ENCODE measurements at places on chromosomes 16 and 17. TPM values are rescaled to one million over a fixed set of nuclear protein-coding genes. Genes with fewer than 3 reads are reported as not detected.
A peak's percentile ranks its signal among the peaks of the same experiment; 100 is the strongest.

DNA sequence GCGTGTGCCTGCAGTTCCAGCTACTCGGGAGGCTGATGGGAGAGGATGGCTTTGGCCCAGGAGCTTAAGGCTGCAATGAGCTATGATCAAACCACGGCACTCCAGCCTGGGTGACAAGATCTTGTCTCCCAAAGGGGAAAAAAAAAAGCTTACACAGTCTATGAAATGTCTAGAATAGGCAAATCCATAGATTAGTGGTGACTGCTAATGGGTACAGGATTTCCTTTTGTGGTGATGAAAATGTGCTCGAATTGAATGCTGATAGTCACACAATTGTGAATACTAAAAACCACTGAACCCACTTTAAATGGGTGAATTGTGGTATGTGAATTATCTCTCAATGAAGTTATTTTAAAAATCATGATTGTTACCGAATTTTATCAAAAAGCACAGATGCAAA lies 14.9 kb downstream of the USP7 start:
- no peak for DNase-seq

DNA sequence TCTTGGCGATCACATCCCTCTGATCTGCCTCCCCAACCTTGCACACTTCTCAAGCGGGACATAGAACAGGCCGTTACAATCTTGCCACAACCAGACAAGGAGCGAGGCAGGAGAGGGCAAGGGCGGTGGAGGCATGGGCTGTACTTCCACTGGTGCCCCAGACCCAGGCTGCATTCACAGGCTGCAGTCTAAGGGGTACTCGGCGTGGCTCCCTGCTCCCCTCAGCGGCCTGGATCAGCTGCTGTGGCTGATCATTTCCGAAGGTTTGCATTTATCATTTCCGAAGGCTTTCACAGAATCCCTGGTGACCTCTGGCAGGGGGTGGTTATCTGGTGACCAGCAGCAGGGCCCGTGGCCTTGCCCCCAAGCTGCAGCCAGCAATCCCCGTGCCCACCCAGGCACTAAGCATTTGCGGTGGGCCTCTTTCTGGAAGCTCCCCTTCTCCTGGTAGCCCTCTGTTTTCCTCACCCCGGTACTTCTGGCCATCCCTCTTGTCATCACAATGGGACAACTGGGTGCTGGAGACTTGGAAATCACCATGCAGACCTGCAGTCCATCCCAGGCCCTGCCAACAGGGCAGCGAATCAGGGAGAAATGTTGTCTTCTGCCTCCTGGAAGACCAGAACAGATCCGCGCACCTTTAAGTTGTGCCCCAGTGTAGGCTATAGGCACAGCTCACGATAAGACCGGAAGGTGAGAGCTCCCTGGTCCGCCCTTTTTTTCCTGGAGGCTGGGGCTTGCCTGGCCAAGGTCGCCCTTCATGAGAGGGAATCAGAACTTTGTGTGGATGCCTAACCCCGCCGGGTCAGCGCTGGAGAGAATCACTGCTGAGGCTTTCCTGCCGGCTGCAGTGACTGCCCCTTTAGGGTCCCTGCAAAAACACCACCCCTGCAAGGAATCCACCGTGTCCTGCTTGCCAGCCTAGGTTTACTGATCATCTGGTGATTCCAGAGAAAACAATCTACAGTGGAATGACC lies 1739.1 kb downstream of the TP53TG3F start:
- DNase-seq, result peak; percentile 80

- DNase-seq, result no peak
Measured at GRCh38 chr16:68235108-68235886, 630 bp downstream of the ESRP2 start.

HOXB6 gene
- total RNA-seq, result 2.5 TPM

KIF2B gene
- not detected for total RNA-seq

Data from esophagus muscularis mucosa (tissue), 4 donors.